Activated CD8-positive, alpha-beta memory T cell treated with anti-CD3 and anti-CD28 coated beads, Interleukin-2, amount 50 U/mL, for 4 hours (primary cell): ENCODE measurements at places on chromosomes 6 and 20.
A peak's percentile ranks its signal among the peaks of the same experiment; 100 is the strongest.

- no peak for DNase-seq
Observed at GRCh38 chr6:61980622-61981021, 305.4 kb downstream of the KHDRBS2 start.

GRCh38 chr6:32181915-32182529 is 2.0 kb downstream of the AGER start:
- DNase-seq: no peak

DNA sequence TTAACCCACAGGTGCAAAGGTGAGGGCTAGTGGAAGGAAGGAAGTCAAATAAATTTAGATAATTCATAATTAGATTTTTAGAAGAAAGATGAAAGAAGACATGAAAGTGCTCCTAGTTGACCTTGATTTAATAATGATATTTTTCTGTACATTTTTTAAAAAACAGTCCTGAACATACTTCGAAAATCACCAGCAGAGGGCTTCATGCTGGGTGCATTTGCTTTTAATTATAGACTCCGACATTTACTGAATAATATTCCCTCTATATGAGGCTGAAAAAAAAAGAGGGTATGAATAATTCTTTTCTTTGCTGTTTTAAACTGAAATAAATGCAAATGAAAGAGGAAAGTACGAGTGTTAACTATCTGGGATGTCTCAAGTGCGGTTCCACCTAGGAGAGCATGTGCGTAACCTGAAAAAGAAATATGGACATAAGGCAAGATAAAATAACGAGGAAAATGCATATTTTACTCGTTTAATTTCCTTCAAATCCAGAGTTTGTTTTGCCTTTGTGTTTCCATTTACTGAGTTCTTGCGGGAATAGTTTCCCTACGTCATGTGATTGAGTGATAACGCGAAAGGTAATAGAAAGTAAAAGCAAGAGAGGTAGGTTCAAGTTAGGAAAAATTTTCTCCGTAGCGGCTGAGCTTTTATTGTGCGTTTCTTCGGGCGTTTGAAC is 3.1 kb upstream of the TFAP2B start:
- no peak for DNase-seq

- DNase-seq: no peak
Observed at GRCh38 chr6:109024784-109025183, 69.9 kb downstream of the SESN1 start.

- DNase-seq: peak; percentile 44
Observed at GRCh38 chr6:26272171-26272637, 92.8 kb upstream of the BTN3A2 start.

DNA sequence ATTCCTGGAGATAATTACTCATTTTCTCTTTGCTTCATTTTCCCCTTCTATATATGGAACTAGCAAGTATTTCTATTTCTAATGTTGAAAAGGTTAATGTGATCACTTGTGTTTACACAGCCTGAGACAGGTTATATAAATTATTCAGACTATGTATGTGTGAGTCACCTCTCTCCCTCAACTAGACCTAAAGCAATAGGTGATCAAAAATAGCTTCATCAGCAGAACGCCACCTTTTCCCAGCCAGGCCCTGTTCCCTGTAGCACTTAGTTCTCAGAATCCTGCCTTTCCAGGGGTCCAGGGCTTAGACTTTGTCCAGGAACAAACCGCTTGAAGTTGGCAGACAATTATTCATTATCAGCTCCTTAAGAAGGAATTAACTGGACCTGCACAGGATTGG is 125.3 kb upstream of the EXOC2 start:
- no peak for DNase-seq

DNA sequence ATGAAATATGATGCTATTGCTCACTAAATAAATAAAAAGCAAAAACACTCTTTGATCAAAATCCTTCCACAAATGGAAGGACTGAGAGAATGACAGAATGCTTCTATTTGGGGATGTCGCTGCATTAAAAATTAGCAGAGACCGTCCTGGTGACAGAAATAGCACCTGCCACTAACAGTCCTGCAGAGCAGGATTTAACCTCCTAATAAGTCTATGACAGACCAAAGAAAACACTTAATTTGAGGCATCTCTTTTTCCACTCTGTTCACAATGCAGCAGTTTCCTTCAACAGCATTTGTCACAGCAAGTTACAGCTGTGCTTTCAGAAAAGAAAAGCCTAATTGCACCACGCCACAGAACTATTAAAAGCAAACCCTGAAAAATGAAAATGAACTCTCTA is 140.6 kb upstream of the BEND6 start:
- no peak for DNase-seq

DNA sequence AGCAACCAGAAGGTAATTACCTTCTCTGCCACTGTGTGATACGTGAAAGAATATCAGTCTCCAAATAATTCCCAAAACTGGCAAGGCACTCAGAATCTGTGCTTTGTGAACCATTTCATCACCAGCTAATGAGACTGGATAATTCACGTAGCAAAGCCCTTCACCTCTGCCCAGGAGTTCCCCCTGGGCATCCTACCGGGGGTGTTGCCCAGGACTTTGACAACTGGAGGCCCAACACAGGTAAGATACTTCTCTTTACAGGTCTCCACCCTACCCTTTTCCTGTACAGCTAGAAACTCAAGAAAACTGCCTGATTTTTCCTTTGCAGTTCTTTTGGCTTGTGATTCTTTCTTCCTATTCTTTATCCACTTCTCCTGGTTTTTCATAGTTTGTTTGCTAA is 2.7 kb upstream of the CD24 start:
- no peak for DNase-seq

DNA sequence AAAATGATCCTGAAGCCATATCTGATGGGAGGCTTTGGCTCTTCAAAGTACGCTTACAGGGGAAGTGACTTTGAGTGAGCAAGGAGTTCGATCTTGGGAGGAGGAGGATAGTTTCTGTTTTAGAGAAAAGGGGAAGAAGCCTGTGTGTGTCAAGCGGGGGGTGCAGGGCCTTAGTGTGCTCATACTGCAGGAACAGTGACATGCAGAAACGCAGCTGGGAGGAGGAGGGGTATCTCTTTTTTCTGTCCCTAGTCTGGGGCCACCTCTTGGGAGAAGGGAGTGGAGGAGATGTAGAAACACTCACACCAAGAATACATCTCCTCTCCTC is 19.8 kb downstream of the SIRPD start:
- DNase-seq: no peak

DNA sequence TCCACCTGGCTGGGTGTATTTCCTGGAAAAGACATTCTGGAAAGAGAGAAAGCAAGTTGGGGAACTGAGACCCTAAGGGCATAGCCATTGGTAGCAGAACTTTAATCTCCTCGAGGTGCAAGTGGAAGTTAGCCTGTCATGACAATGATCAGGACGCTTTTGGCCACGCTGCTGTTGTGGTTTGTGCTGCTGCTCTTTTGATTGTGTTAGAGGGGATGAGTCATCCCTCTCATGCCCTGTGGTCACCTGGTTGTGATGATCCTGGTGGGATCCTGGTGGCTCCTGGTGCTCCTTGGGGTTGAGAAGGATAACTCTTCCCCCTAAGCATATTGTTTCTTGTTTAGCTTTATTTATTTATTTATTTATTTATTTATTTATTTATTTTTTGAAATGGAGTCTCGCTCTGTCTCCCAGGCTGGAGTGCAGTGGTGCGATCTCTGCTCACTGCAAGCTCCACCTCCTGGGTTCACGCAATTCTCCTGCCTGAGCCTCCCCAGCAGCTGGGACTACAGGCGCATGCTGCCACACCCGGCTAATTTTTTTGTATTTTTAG is 350.3 kb downstream of the KIF16B start:
- no peak for DNase-seq

DNA sequence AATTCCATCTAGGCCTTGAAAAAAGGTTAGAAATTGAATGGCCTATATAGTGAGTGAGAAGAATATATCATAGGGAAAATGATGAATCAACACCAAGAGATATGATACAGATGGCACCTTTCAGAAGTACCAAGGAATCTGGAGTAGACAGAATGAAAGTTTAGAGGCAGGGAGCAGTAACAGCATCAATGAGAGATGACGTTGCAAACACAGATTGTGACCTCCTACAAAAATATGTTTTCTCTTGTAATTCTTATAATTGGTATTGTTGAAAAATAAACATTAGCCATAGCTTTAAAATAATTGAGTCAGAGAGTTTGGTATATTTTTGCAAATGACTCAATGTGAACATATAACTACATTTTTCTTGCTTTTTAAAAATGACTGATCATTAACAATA is 1223.1 kb upstream of the GJE1 start:
- DNase-seq: no peak

DNA sequence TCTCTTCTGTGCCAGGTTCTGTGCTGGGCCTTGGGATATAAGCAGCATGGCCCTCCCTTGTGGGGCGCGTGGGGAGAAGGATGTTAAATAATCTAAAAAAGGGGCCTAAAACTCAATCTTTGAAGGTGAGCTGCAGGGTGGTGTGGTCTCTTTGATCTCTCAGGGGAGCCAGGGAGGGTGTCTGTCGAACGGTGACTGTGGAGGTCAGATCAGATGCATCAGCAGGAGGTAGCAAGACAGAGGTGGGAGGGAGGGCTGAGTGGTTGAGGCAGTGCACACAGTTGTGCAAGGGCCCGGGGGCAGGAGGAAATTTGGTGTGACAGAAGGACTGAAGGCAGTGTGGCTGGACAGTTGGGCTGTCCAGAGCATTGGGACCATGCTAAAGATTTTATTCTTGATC is 287.3 kb downstream of the BMP7 start:
- no peak for DNase-seq

DNA sequence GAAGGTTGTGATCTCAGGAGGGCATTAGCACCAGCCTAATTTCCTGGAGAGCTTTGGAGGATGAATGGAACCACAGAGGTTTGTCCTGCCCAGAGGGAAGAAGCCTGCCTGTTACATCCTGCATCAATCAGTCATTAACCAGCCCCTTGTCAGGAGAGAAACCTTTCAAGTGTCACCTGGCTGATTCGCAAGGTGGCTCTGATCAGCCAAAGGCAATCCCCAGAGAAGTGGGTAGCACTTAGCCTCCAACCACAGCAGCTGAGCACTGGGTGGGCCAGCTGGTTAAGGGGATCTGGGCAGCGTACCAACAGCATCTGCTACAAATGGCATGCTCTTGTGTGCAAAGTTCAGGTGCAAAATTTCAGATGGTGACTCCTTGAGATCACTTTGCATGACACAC is 26.9 kb downstream of the ANKEF1 start:
- DNase-seq: no peak

DNA sequence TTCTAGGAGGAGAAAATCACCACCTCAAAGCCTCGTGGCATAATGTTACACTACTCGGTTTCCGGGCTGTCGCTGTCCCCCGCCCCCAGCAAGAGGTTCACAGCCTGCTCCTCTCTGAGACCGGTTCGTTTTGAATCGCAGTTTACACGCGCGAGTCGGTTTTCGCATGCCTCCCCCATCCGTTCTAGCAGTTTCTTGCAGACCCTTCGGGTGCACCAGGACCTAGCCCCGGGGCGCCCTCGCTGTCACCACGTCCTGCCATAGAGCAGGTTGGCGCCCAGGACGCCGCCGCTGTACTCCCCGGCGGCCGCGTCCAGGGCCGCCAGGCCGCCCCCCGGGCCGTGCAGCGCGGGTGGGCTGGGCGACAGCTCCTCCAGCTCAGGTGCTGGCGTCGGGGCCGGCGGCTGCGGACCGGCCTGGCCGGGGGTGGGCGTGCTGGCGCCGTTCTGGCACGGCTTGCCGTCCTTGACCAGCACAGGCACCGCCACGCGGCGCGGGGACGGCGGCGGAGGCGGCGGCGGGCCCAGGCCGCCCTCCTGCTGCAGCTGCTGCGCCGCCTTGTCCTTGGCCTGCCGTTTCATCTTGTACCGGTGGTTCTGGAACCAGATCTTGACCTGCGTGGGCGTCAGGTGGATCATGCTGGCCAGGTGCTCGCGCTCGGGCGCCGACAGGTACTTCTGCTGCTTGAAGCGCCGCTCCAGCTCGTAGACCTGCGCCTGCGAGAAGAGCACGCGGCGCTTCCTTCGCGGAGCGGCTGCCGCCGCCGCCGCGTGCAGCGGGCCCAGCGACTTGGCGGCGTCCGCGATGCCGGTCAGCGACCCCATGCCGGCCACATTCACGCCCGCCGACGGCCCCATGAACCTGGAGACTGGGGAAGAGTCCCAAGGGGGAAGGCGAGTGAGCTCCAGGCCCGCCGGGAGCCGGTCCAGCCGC is 1.4 kb downstream of the NKX2-4 start:
- DNase-seq: peak; percentile 56

DNA sequence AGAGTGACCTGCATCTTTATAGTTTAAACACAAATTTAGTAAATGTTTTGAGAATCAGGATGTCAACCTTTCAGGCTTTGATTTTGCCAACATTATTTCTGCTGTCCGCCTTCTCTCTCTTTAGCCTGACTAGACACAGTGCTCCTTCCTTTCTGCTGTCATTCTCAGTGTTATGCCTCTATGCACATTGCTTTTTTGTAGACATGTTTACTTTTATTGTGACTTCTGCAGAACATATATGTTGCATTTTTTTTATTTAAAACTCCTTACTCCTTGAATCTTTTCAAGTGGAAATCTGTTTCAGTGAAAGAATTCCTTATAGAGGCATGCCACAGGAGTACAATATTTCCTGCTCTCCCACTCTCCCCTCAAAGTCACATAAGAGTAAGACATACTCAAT is 64.2 kb downstream of the LAMA4 start:
- no peak for DNase-seq

DNA sequence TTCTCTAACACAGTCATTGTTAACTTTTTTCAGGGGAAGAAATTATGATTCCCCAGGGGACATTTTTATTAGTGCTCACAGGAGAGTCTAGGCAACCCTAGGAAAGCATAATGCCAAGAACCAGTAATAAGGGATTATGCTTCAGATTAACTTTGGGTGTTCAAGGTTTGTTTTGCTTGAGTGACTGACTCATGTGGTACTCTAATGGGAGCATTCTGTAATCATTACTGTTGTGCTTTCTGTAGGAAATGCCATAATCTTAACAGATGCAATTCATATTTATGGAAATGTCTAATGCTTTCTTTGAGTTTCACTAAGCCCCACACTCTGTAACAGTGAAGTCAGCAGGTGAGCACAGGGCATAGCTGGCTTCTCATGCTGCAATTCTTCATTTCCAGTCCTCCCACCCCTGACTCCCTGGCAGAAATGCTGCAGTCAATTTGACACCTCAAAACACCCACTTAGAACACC is 263.4 kb upstream of the MAN1A1 start:
- no peak for DNase-seq

DNA sequence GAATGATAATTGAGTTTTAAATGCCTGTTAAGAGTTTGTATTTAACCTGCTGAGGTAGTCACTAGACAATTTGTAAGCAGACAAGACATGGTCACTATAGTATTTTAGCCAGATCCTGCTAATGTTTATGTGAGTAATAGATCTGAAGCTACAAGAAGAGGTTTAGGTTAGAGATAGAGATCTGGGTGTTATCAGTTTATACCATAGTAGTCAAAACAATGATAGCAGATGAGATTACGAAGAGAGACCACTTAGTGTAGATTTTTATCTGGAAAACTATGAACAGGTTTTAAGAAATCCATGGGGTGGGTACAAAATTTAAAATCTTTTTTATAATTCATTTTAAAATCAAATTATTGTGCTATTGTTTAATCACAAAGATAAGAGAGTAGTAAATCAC is 47.5 kb downstream of the PHIP start:
- DNase-seq: no peak

- no peak for DNase-seq
Observed at GRCh38 chr6:44132476-44132875, 5.1 kb downstream of the TMEM63B start.

- DNase-seq: no peak
Observed at GRCh38 chr6:24963339-24963738, 27.6 kb upstream of the RIPOR2 start.
